ENCODE measurements at places on chromosomes 1 and 21.

DNA sequence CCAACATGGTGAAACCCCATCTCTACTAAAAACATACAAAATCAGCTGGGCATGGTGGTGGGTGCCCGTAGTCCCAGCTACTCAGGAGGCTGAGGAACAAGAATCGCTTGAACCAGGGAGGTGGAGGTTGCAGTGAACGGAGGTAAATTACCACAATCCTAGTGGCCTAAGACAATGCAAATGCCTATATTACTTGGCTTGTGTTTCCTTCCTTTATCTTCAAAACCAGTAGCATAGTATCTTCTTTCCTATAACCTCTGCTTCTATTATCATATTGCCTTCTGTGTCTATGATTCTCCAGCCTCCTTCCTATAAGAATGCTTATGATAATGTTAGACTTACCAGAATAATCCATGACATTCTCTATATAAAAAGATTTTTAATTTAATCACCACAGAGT is 156.2 kb upstream of the RGS18 start:
- DNase-seq, result no peak

- no peak for DNase-seq
Measured at GRCh38 chr1:113534875-113535274, 144.6 kb downstream of the MAGI3 start.

DNA sequence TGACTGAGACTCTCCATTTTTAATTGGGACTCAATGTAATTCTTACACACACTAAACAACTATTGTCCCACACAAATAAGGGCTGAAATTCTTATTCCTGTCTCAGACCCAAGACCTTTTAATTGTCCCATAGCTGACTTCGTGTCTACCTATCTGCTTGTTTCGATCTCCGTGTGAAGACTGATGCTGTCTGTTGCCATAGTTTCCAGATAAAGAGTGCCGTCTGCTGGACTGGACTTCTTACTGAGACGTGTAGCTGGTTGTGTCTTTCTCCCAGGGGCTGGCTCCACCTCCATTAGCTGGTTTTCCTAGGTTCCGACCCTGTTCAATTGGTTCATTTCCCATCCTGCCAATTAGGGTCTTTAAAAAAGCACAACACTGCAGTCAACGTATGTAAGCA is 235.3 kb upstream of the PLXNA2 start:
- no peak for DNase-seq

GRCh38 chr1:20480243-20480944 is 5.6 kb downstream of the CAMK2N1 start:
- DNase-seq, result no peak

GRCh38 chr21:18138507-18138906 is 106.1 kb upstream of the CHODL start:
- DNase-seq, result no peak

DNA sequence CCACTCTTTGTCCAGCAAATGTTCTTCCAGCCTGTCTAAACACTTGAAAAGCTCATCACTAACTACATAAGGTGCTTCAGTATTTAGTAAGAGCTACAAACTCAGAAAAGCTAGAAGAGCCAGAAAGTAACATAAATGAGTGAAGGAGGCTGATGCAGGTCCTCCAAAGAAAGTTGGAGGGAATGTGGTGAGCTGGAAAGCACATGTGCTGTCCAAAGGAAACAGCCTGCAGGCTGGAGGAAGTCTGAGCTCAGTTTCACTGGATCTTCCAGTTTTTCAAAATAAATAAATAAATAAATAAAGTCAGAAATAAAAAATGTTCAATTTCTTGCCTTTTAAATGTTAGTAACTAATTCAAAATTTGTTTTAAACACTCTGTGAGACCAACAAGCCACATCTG is 25.5 kb downstream of the ZC3H11B start:
- no peak for DNase-seq

- DNase-seq, result no peak
Measured at GRCh38 chr1:98048244-98048643, 127.4 kb upstream of the DPYD start.

- no peak for DNase-seq
Measured at GRCh38 chr21:36038701-36039497, 21.4 kb downstream of the SETD4 start.

DNA sequence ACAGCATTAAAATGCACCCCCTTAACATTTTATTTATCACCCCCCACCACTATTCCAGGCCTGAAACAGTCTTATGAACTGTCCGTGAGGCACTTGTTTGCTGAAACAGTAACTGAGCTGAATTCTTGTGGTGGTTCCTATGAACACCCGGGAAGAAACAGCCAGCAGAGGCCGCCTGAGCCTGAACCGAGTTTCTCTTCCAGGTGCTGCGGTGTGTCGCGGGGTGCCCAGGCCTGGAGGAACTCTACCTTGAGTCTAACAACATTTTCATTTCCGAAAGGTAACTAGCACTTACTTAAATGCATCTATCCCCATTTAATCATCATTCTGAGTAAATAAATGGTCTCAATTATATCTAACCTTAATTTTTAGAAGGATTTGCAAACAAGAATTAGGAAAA is 66.8 kb downstream of the TBCE start:
- no peak for DNase-seq

DNA sequence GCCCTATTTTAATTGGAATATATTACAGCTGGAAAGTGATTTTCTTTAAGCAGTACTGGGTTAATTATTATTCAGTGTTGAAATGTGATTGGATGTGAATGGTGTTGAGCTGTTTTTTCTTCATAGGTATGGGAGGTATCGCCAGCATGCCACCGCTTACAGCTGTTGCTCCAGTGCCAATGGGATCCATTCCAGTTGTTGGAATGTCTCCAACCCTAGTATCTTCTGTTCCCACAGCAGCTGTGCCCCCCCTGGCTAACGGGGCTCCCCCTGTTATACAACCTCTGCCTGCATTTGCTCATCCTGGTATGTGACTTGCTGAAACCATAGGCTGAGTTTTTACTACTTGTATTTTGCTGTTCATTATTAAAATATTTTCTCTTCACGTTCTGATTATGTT is 107.7 kb downstream of the ITSN1 start:
- DNase-seq, result no peak

DNA sequence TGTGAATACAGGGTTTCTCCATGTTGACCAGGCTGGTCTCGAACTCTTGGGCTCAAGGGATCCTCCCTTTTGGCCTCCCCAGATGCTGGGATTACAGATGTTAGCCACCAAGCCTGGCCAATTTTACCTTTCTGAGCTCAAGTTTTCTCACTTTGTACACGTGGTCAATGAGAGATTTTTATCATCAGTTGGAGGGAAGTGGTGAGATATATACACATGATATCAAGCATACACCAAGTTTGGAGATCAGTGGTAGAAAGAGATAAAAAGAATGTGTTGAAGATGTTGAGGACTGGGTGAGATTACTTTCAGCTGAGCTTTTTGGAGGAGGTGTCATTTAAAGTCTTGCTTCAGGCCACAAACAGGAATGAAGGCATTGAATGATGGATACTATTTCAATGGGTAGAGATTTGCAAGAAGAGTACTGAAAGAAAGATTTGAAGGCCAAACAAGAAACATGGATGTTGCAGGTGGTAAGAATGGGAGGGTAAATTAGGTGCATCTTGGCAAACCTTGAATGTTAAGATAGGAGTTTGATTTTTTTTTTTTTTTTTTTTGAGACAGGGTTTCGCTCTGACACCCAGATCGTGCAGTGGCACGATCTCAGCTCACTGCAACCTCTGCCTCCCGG is 3.0 kb upstream of the SESN2 start:
- DNase-seq, result no peak

- no peak for DNase-seq
Measured at GRCh38 chr1:186865253-186865652, 36.5 kb downstream of the PLA2G4A start.

DNA sequence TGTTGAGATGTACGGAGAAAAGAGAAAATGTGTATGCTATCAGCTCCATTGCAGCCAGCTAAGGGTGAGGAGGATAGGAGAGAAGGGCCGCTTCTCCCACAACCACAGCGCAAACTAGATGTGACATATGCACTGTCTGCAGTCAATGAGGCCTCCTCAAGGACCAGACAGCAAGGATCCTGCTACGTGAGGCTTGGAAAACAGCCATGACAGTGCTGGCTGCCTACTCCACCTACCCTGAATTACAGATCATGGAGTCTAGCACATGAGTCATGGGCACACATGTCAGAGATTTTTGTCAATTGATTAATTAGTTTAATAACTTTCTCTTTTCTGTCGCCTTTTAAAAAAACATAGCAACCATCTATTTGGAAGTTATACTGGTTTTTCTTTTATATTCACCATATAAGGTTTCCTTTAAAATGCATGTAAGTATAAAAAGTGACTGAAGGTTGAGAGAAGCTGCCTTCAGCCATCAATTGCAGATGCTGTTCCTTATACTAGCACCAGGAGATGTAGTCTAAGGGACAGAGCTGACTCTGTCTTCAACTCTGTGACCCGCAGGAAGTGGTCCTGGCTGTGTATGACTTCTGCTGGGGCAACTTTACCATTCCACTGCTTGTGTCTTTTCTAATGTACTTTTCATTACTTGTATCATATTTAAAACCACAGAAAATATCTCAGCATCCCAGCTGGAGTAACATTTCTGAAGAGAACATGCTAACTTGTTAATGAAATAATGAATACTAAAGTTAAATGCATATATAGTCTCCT is 3.1 kb downstream of the VPS26C start:
- DNase-seq, result no peak

GRCh38 chr21:33219954-33220353 is 9.8 kb upstream of the IFNAR2 start:
- no peak for DNase-seq

GRCh38 chr1:83845437-83846071 is 153.4 kb downstream of the TTLL7 start:
- DNase-seq, result no peak

DNA sequence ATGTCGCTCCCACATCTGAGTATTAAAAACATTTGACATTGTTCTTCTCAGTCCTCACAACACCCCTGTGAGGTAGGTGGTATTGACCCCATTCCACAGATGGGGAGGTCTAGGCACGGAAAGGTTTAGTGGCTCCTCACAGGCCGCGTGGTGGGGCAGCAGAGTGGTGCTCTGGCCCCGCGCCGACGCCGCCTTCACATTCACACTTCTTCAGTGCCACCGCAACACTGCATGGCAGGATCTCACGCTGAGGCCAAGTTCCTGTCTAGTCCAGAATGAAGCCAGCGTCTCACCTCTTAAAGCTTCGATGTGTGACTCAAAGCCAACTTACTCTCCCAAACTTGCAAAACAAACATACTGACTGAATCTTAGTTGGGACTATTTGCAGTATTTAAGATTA is 12.1 kb downstream of the ICMT start:
- DNase-seq, result no peak

DNA sequence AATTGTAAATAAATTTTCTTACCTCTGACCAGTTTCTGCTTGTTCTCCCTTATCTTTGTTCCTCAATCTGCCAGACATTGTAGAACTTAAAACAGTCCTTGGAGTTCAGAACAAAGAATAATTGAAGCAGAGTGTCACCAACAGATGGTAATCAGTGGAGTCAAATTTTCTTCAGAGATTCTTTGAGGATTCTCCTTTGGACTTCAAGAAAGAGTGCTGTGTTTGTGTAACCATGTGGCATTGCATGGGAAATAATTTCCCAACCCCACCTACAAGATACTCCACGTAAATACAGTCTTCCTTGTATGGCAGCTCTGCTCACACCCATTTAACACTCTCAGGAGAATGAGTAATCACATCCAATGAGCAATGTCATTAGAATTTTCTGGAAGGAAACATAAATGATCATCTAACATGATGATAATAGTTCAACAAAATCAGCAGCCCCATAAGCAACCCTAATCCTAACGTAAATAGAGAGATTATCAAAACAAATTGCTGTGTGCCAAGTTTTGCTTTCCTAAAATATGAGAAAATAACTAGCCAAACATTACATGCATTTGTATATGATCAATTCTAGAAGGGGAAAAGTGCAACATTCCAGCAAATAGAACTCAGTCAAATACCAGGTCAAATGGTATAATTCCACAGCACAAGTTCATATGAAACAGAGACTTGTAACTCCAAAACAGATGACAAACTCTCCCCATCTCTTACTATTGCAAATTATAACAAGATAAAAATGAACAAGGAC is 6.9 kb upstream of the DENND1B start:
- no peak for DNase-seq

DNA sequence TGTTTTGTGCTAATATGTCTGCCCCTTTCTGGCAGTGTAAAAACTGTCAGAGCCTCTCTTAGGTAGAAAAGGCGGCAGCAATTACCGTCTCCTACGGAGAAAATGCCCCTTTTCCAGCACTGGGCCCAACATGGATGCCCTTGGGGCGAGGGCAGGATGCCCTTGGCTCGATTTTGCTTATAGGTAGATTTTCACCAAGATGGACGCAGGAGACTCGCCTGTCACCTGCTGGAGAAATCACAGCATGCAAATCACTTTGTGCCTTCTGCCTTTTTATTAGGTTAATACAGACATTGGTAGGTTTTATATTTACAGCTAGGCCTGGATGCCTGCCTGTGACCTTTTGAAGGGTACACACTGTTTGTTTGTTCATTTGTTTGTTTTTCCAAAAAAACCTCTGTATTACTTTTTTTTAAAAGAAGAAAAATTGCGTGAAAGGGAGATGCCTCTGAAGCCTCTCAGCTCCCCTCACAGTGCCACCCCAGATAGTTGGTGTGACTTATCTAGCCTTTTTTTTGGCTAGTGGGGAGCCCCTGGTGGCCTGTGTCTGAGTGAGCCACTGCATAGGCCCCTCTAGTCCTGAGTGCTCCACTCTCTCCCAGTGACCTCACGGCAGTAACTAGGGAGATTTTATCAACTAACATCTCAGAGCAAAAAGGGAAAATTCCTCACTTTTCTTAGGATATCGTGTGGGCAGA is 2.5 kb downstream of the ATP1B1 start:
- DNase-seq, result no peak

DNA sequence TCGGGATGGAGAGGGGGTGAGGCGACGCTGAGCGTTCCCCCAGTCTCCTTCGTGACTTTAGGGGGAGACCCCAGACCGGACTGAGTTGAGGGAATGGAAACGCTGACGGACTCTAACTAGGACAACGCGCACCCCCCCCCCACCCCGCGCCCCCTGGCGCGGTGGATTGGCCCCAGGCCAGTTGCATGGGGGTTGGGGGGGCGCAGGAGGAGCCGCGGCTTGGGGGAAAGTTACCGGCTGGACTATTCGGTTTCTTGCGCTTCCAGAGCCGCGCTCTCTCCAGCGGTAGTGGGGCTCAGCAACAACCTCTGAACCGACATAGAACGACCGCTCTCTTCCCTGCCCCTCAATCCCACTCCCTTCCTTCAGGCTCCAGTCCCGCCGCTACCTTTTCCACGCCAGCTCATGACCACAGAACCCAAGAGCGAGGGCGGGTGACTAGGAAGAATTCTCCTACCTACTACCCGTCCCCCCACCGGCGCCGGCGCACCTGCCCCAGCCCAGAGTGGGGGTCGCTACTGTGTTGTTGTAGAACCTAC is 694 bp downstream of the ZBTB7B start:
- DNase-seq, result no peak

- no peak for DNase-seq
Measured at GRCh38 chr1:162696286-162696862, 64.1 kb downstream of the DDR2 start.

All from pulmonary artery endothelial cell (primary cell).